ENCODE measurements at places on chromosomes 4 and X.

DNA sequence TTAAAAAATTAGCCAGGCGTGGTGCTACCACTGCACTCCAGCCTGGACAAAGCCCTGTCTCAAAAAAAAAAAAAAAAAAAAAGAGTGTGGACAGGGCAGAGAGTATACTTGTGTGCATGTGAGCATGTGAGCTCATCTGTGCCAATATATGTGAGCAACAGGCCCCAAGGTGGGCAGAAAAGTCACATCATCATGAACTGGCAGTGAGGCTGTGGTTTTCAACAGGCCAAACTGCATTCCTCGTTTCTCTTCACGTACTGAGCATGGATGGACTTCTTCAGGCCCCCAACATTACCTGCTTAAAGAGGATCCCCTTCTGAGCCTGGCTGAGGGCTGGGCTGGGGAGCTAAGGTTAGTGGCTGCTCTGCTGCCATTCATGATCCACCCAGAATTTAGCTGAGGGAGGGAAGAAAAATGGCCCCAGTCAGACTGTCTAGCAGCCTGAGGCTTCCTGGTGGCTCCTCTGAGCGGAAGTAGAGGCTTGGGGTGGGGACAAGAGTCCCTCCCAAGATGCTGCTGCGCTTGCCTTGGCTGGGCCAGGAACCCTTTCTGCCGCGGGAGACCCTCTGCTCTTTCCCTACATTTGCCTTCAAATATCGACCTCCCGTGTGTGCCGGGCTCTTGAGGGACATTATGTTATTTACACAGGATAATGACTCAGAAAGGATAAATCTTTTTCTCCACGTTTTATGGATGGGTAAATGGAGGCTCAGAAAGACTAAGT is 55.0 kb downstream of the DIPK2B start:
- no peak overlapping the region for H3K27ac ChIP-seq
- H3K4me3 ChIP-seq, result no peak overlapping the region
- no peak for DNase-seq
- no peaks in the 10 kb centered on the region for H3K4me1 ChIP-seq

- no peaks in the 10 kb centered on the region for H3K27me3 ChIP-seq
- H3K36me3 ChIP-seq, result no peaks in the 10 kb centered on the region
- no peaks in the 10 kb centered on the region for H3K4me1 ChIP-seq
- no peak overlapping the region for H3K27ac ChIP-seq
Observed at GRCh38 chr4:149735796-149736195, 79.8 kb downstream of the IQCM start.

GRCh38 chrX:78747971-78748370 is 451 bp downstream of the LPAR4 start:
- H3K36me3 ChIP-seq, result no peaks in the 10 kb centered on the region
- DNase-seq, result no peak
- H3K4me3 ChIP-seq, result no peak overlapping the region
- no peaks in the 10 kb centered on the region for H3K27me3 ChIP-seq
- no peaks in the 10 kb centered on the region for H3K4me1 ChIP-seq
- H3K27ac ChIP-seq, result no peak overlapping the region

DNA sequence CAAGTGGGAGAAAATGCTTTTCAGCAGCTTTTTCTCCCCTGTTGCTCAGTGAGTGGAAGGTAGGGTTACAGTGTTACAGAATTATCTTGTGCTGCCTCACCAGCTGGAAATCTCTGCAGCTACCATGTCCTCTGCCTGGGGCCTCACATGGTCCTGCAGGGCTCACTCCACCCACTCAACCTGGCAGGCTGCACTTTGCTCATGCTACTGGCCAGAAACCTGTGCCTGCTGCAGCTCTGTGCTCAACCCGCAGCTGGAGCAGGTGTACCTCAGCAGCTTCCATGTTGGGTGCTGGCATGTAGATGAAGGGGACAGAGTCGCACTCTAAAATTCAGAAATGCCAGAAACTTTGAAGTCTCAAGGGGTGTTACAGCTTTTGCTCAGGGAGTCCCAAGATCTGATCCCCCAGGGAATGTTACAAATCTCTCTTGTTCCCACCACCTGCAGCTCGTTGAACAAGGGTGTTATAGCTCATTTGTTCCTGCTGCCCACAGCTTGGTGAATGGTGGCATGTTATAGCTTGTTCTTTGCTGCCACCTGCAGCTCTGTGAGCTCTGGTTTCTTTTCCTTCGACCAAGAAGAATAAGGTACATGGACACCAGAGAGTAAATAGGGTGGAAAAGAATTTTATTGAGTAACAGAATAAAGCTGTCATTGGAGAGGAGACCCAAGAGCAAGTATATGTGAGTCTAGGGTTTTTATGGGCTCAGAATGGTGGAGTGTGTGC is 845.8 kb downstream of the TECRL start:
- no peaks in the 10 kb centered on the region for H3K36me3 ChIP-seq
- no peak for DNase-seq
- no peak overlapping the region for H3K27ac ChIP-seq
- H3K4me1 ChIP-seq, result no peaks in the 10 kb centered on the region
- no peaks in the 10 kb centered on the region for H3K27me3 ChIP-seq
- H3K4me3 ChIP-seq, result no peak overlapping the region

DNA sequence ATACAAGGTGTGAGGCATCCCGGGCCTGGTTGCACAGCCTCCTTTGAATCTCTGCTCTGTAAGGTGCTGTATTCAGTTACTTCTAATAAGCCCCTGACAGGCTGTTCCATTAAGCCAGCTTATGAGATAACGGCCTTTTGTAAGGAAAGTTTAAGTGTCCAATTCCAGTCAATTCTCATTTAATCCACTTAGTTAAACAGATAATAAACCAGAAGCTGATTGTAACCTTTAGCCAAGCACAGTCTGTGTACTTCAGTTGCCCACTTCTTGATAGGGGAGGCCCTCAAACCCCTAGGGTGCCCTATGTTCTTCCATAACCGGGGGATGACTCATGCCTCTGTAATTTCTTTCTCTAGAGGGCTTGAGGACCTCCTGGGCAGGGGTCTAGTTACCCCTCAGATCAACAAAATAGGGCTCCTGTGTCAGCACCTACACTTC is 63.4 kb downstream of the RASL11B start:
- no peak overlapping the region for H3K4me3 ChIP-seq
- no peaks in the 10 kb centered on the region for H3K27me3 ChIP-seq
- no peak overlapping the region for H3K27ac ChIP-seq
- no peak for DNase-seq

DNA sequence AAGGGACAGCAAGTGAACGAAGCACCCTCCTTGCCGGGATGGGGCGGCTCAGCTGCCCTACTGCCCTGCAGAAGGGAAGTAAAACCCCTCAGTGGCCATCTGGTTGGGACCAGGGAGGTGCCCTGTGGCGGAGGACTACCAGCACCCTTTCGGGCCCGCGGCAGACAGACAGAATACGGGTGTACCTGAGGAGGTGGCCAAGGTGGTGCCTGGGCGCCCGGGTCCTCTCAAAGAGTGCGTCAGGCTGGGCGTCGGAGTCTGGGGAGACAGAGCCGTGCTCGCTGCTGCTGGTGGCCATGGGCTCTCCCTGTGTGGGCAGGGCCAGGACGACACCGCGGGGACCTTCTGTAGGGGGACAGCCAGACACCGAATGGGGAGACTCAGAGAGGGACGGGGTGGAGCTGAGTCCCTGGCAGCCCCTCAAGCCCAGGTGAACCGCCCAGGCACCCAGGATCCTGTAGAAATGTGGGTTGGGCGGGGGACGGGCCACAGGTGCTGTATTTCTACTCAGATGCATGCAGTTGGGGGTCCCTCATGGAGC is 29.7 kb downstream of the PDHA1 start:
- no peaks in the 10 kb centered on the region for H3K36me3 ChIP-seq
- no peak for DNase-seq
- H3K4me3 ChIP-seq, result no peak overlapping the region
- peaks cover 15% of the 10 kb centered on the region for H3K27me3 ChIP-seq

DNA sequence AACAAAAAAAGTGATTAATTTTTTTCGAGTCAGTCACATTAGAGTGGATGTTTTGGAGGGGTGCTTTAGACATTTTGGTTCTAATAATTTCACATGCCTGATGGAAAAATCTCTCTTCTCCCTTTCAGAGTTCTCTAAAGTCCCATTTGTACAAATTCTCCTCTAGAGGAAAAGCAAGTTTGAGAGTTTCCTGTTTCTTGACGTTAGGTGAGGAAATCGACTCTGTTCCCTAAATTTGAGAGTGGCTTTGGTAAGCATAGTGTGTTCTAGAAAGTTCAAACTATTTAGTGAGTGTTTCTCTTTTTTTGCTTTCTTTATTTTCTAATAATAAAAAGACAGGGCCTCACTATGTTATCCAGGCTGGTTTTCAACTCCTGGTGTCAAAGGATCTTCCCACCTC is 1.6 kb upstream of the ATP6AP2 start:
- no peak overlapping the region for H3K4me3 ChIP-seq
- peaks cover 2% of the 10 kb centered on the region for H3K36me3 ChIP-seq
- H3K27ac ChIP-seq, result no peak overlapping the region

DNA sequence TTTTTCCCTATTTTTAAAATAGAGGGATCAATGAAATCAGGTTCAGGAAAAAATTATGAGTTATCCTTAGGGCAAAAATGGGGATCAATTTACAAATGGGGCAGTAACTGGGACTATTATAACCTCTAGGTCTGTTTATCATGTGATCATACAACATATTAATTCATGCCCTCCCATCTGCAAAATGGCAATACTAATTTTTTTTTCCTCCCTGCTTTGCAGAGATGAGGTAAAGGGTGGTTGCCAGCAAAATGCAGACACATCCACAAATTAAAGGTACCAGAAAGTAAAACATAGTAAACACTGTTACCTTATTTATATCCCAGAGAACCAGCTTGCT is 467 bp downstream of the HSD17B11 start:
- peak overlapping the region; percentile 74 for H3K27ac ChIP-seq
- H3K27me3 ChIP-seq, result peaks cover 11% of the 10 kb centered on the region
- H3K4me3 ChIP-seq, result peak overlapping the region; percentile 88
- peaks cover 13% of the 10 kb centered on the region for H3K36me3 ChIP-seq
- DNase-seq, result no peak

DNA sequence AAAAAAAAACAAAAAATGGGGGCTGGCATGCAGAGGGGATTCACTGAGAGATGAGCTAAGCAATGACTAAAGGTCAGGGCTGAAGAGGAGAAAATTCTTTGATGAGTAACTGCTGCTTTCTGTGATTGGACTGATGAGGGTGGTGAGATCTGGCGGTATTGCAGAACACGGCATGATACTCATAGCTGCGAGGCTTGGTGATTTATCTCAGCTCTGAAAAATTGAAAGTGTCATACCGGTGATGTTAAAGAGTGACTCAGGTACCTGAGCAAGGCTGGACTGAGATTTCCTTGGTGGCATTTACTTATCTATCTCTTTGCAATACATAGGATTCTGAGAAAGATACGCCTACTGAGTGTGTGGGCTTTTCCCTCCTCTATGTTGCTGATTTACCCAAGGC is 204.1 kb upstream of the DDX53 start:
- no peaks in the 10 kb centered on the region for H3K27me3 ChIP-seq
- no peaks in the 10 kb centered on the region for H3K36me3 ChIP-seq
- no peak overlapping the region for H3K4me3 ChIP-seq
- H3K4me1 ChIP-seq, result no peaks in the 10 kb centered on the region
- no peak for DNase-seq
- H3K27ac ChIP-seq, result no peak overlapping the region

- H3K27me3 ChIP-seq, result no peaks in the 10 kb centered on the region
- no peak overlapping the region for H3K4me3 ChIP-seq
- peaks cover 4% of the 10 kb centered on the region for H3K36me3 ChIP-seq
- H3K27ac ChIP-seq, result no peak overlapping the region
Observed at GRCh38 chr4:106273831-106274230, 42.2 kb downstream of the TBCK start.

GRCh38 chr4:1229117-1229849 is 19.6 kb downstream of the CTBP1 start:
- H3K27ac ChIP-seq, result no peak overlapping the region
- DNase-seq, result no peak
- peaks cover 3% of the 10 kb centered on the region for H3K4me1 ChIP-seq
- H3K27me3 ChIP-seq, result no peaks in the 10 kb centered on the region

- no peaks in the 10 kb centered on the region for H3K4me1 ChIP-seq
- no peak for DNase-seq
- no peaks in the 10 kb centered on the region for H3K27me3 ChIP-seq
- no peak overlapping the region for H3K27ac ChIP-seq
- H3K36me3 ChIP-seq, result no peaks in the 10 kb centered on the region
Observed at GRCh38 chr4:114192854-114193253, 213.4 kb upstream of the ARSJ start.

GRCh38 chr4:15668566-15669435 is 12.8 kb upstream of the FAM200B start:
- no peak overlapping the region for H3K4me3 ChIP-seq
- peaks cover 33% of the 10 kb centered on the region for H3K36me3 ChIP-seq
- H3K27me3 ChIP-seq, result no peaks in the 10 kb centered on the region
- H3K27ac ChIP-seq, result no peak overlapping the region

DNA sequence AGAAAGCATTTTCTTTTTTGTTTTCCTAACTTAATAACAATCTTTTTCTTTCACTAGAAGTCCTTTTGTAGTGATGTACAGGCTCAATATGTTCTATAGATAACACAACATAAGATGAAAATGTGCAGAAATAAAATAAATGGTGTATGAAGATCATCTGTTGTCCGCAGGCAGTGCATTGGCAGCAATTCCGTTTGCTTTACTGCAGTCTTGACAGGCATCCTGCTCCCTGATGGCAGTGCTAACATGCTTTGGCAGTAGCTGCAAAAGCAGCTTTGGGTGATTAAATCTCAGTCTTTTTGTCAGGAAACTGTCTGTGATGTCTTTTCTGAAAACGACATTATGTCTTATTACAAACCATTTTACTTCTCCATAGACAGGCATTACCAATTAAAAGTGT is 131.4 kb downstream of the TRAM1L1 start:
- H3K4me3 ChIP-seq, result no peak overlapping the region
- no peaks in the 10 kb centered on the region for H3K4me1 ChIP-seq
- no peaks in the 10 kb centered on the region for H3K27me3 ChIP-seq
- H3K27ac ChIP-seq, result no peak overlapping the region
- DNase-seq, result no peak

- H3K27me3 ChIP-seq, result no peaks in the 10 kb centered on the region
- H3K4me3 ChIP-seq, result no peak overlapping the region
- no peak for DNase-seq
- no peak overlapping the region for H3K27ac ChIP-seq
Observed at GRCh38 chr4:156330436-156331031, 376.9 kb upstream of the CTSO start.

DNA sequence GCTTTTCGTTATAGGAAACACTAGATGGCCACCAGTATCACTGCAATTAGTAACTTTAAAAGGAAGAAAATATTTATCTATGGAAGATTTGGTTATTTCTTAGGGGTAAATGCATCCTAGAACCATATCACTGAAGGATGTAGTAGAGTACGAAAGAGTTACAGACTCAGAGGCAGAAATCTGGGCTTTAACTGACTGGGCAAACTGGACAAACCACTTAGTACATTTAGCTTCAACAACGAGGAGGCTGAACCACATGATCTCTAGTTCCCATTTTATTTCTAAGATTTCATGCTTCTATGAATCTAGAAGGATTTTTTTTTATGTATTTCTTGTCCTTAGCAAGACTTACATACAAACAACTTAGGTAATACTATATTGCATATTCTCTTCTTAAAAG is 93.0 kb downstream of the SMARCA5 start:
- H3K27ac ChIP-seq, result no peak overlapping the region
- DNase-seq, result no peak
- H3K4me3 ChIP-seq, result no peak overlapping the region
- no peaks in the 10 kb centered on the region for H3K27me3 ChIP-seq

- no peaks in the 10 kb centered on the region for H3K36me3 ChIP-seq
- no peak overlapping the region for H3K4me3 ChIP-seq
Observed at GRCh38 chr4:61446941-61447340, 246.8 kb downstream of the ADGRL3 start.

All from activated naive CD4-positive, alpha-beta T cell treated with anti-CD3 and anti-CD28 coated beads, Interleukin-2, amount 10 ng/mL, durations not matched to agents 7 days and 5 days (primary cell).